ENCODE measurements at places on chromosomes 3 and 15.

- no peak for DNase-seq
Measured at GRCh38 chr15:39581793-39582285, 960 bp downstream of the THBS1 start.

DNA sequence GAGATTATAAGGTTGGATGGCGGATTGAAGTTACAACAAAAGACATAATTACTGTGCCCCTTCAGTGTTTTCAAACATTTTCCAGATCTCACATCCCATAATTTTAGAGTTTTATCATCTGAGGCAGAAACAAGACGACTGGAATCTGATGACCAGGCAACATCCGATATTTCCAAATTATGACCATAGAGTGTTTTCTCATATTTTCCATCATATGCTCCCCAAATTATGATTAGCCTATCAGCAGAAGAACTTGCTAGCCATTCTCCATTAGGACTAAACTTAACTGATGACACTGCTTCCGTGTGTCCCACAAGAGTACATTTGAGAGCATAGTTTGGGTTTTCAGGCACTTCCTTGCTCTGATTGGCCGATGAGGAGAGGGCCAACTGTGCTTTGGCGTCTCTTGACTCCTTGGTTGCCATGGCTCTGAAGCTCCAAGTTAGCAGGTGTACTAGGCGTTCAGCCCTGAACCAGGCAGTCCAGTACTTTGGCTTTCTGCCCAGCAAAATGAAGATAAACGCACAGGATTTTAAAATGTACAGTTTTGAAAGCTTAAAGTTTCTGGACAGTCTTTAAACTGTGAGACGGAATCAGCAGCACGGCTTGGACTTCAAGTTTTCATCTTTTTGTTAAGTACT is 638 bp downstream of the WDR5B start:
- no peak for DNase-seq

DNA sequence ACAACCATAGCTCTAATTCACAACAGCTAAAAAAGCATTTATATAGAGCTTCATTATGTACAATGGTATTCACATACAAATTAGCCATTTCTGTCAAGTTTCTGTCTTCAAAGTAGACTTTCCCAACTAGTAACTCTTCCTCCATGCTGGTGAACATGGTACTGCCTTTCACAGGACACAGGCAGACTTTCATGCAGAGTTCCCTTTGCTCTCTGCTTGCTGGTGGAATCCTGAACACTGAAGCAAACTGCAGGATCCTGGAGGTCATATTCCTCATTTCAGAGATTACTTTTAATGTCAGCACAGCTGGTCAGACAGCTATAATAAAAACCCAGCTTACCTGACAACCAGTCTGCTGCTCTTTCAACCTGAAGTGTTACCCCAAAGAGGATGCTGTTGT is 53.6 kb downstream of the TASOR start:
- no peak for DNase-seq

DNA sequence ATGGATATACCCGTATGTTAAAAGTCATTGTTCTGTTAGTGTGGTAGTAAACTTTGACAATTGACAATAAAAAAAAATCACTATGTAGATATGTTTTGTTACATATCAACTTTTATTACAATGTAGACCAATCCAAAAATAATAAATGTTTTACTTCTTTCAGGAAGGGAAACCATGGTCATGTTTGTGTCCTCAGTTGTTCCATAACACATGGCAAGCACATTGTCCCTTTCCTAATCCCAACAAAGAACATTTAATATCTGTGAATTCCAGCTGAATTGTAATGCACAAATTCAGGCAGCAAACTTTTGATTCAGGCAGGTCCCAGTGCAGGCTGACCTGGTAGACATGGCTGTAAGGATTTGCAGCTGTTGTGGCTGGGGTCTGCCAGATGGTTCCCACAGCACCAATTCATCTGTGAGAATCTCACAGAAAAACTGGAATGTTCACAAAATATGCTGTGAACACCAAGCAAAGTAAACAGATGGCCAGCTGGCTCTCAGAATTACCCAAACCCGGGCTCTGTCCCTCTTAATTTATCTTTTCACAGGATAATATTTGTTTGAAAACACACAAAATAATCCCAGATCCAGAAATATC is 1.9 kb upstream of the SPG21 start:
- DNase-seq, result no peak

DNA sequence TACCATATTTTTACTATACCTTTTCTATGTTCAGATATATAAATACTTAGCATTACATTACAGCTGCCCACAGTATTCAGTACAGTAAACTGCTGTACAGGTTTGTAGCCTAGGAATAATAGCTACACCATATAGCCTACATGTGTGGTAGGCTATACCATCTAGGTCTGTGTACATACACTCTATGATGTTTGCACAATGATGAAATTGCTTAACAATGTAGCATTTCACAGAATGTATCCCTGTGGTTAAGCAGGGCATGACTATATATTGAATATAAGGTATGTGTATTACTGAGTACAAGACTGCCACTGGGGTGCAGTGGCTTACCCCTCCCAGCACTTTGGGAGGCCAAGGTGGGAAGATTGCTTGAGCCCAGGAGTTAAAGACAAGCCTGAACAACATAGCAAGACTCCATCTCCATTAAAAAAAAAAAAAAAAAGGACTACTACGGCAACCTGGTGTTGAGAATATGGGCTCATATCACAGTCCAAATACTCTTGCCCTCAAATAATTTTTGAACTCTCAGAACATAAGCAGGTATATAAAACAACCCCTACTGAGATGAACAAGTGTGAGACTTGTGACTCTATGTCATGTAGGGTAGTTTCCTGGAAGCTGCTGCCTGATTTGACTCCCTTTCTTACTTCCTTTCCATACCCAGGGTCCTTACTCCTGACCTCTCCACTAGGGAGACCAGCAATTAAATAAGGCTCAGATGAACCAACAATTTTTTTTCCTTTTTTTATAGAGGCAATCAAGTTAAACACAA is 4.8 kb downstream of the PPP1R14D start:
- no peak for DNase-seq

DNA sequence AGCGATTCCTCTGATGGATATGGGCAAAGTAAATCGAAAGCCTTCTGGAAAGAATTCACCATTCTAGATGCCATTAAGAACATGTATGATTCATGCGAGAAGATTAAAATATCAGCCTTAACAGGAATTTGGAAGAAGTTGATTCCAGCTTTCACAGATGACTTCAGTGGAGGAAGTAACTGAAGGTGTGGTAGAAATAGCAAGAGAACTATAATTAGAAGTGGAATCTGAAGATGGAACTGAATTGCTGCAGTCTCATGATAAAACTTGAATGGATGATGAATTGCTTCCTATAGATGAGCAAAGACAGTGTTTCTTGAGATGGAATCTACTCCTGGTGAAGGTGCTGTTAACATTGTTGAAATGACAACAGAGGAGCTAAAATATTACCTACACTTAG is 30.1 kb upstream of the TBC1D23 start:
- DNase-seq, result no peak

DNA sequence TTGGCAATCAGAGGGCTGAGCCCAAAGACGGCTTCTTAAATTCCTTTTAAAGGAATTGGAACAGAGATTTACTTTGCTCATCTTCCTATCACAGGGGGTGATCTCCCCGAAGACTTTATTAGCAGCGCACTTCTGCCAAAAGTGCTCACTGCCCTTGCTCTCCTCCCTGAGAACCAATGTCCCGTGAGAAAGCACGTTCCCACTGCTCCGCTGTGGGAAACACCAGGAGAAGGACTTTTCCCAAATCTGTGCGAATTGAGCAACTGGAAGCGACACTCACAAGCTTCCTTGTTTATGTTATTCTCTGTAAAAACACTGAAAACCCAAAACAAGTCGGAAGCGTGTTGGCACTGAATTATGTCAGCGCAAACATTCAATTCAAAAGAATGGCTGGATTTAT is 670.8 kb upstream of the NR2F2 start:
- DNase-seq, result no peak

GRCh38 chr3:112889357-112889756 is 42.7 kb upstream of the CD200R1L start:
- no peak for DNase-seq
